ENCODE measurements at places on chromosomes 13 and 19.

GRCh38 chr13:46389457-46390451 lies 2.7 kb upstream of the RUBCNL start:
- DNase-seq: no peak

GRCh38 chr13:25762795-25763377 lies 288.9 kb downstream of the SHISA2 start:
- DNase-seq: no peak

DNA sequence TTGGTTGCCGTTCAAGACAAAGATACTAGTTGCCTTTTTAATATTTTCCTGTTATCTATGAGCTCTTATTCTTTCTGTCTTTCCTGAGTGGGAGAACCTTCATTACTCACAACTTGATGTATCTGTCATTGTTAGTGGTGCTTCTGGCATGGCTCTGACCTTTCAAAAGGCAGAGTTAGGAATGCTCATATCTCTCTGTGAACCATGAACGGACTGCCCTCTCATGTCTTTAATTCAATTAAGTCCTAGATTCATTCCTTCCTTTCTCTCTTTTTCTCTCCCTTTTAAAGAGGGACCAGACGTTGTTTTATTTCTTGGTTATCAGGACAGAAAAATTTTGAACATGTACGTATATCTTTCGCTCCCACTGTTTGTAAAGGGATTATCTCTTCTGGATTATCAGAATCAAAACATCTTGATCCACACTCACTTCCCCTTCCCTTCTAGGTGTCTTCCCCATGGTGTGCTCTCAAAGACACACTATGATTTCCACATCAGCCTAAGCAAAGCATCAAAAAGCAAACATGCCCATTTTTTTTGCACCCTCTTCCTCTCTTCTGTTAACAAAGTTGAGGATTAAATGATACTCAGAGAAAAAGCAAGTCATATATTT lies 90.3 kb downstream of the LRCH1 start:
- no peak for DNase-seq

DNA sequence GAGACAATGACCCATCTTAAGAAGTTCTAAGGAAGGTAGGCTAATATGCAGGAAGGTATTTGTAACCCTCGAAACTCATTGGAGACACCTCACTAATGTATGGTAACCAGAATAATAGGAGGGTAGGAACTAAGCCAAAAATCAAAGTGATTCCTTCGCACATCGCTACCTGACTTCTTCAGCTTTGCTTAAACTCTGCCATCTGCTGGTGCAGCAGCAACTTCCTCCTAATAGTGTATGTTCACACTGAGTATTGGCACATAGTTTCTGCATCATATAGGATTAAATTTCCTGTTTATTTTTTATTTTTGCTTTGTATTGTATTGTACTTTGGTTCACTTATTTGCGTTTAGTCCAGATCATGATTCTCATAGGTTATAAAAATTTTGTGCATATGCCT lies 676.2 kb downstream of the GPC5 start:
- DNase-seq: no peak
